ENCODE measurements at places on chromosomes 7 and 10.

GRCh38 chr10:131790021-131790420, 110.8 kb upstream of the PPP2R2D start:
- DNase-seq, result no peak

GRCh38 chr10:88810196-88810961, 7.8 kb downstream of the LIPM start:
- DNase-seq, result peak; percentile 40

- peak; percentile 81 for DNase-seq
These were observed 7.3 kb downstream of the SKIDA1 start for GRCh38 chr10:21518149-21518640.

GRCh38 chr10:17685233-17685840, 41.4 kb downstream of the STAM start:
- DNase-seq, result no peak

DNA sequence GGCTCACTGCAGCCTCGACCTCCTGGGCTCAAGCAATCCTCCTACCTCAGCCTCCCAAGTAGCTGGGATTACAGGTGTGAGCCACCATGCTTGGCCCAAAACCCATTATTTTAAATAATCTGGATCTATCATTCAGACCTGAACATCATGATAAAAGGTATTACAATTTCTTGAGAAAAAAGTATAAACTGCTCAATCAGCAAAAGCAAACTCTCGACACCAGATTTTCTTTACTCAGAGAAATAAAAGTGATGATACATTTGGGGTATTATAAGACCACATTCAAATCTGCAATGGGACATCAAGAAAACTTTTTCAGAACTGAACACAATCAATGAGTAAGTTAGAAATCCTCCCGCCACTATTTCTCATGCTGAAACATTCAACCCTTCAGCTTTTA, 41.2 kb downstream of the JMJD1C start:
- no peak for DNase-seq

DNA sequence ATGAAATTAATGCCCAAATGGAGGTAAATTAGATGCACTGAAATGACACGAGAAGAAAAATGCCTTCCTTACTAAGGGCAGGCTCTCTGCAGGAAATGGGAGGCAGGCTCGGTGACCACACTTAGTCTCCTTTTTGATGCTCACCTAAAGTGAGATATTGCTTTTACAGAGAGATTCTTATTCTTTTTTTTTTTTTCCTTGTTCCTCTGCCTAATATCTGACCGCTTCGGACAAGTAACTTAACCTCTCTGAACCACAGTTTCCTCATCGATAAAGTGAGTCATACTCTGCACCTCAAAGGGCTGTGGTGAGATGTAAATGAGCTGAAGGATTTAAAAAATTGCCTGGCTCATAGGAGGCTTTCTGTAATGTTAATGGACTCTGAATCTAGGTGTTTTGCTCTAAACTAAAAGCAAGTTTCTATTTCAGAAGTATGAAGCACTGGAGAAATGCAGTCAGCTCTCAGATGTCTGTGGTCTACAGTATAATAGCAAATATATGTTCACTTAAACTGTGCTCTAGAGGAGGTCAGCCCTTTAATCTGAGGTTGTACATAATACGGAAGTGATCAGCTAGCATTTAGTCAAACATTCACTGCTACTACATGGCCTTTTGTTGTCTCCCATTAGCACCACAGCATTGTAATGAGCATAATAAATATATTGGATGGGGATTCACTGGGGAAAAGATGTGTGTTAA, 23.2 kb downstream of the NKX2-3 start:
- no peak for DNase-seq

DNA sequence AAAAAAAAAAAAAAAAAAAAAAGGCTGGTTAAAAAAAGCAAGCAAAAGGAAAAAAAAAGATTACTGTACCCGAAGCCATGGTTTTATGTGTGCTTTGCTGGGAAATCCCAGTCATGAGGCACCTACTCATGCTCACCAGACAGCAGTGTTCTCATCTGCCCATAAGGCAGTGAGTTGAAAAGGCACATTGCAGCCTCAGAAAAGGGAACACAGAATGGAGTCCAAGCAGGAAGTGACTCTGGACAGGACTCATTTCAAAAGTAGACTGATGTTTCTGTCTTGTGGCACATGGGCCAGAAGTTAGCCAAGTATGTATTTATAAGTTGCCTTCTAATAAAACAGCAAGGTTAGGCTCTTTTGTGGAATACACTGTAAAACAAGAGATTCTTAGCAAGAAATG, 40.2 kb downstream of the PDSS1 start:
- no peak for DNase-seq

DNA sequence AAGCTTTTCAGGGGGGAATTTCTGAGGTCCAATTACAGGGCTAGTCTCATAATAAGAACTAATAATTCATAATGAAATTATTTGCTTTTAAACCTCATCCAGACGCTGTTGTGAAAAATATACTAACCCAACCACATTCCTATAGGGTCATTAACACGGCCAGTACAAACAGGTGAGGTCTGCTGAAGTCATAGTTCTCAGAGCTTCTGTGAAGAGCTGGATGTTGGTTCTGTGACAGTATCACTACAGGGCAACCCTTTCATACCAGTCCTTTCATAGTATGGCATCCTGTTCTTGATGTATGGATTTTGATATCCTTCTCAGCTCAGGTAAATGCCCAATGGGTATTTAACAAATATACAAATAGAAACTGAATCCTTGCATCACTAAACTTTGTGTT, 62.3 kb upstream of the FAM133B start:
- no peak for DNase-seq

DNA sequence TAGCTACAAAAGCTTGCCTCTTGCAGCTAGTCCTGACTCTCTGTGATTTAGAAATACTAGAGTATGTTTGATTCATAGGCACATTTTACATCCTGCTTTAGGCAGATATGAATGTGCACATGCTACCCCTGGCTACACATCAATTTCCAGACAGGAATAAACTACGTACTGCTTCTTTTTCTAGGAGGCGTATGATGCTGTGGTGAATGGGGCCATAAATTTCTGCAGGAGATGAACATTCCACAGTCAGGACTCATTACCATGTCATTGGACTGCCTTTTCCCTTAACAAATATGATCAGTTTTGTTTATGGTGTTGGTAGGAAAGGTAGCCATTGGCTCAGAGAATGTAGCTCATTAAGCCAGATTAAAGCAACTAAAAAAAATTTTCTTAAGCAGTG, 50.1 kb upstream of the IFRD1 start:
- DNase-seq, result no peak

DNA sequence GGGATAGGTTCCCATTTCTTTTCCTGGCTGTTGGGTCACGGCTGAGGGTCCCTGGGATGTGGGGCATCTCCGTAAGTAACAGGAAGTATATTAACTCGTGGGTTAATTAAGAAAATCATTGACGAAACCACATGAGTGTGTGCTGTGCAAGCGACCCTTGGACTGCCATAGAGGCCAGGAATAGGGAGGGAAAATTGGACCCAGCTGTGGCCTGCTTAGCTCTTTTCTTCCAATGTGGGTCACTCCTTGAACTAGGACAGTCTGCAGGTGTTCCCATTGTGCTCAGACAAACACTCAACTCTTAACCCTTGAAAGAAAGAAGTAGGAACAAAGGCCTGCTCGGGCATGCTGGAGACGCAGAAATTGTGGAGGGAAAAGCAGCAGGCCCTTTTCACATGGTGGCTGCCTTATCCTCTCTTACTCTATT, 25.6 kb upstream of the PLEKHA1 start:
- DNase-seq, result peak; percentile 60

- DNase-seq, result no peak
These were observed 45.5 kb downstream of the MYOF start for GRCh38 chr10:93436591-93437085.

DNA sequence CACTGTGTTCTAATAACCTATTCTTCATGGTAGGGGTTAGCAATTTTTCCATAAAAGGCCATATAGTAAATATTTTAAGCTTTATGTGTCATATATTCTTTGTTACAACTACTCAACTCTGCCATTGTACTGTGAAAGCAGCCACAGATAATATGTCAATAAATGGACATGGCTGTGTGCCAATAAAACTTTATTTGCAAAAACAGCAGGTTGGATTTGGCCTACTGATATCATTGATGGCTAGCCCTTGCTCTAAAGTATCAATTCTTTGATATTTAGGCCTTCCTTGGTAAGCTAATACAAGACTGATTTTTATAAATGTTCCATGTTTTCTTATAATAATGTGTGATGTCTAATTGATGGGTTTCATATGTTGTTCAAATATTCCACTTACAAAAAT, 77.2 kb upstream of the OPALIN start:
- no peak for DNase-seq

- no peak for DNase-seq
These were observed 669.8 kb upstream of the POT1 start for GRCh38 chr7:125599387-125599786.

GRCh38 chr10:68721673-68722335, 765 bp downstream of the CCAR1 start:
- no peak for DNase-seq

DNA sequence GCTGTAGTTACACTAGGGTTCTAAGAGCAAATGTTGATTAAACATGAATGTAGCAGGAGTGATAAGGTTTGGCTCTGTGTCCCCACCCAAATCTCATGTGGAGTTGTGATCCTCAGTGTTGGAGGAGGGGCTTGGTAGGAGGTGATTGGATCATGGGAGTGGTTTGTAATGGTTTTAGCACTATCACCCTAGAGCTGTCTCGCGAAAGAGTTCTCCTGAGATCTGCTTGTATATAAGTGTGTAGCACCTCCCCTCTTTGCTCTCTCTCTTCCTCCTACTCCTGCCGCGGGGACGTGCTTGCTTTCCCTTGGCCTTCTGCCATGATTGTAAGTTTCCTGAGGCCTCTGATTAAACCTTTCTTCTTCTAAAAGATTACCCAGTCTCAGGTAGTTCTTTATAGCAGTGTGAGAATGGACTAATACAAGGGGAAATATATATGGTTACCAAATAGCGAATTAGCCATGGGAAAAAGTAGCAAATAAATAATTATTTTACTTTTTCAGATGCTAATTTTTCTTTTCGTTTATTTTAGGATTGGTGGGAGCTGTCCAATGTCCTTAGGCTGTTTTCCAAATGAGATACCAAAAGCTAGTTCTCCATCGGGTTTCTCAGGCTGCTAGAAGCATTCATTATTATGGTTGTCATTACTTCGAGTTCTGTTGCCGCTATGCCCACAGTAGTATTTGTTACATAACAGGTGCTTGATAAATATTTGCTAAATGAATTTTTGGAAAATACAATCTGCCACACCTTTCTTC, 58.7 kb downstream of the PTEN start:
- DNase-seq, result no peak

- DNase-seq, result no peak
These were observed 818 bp downstream of the DLD start for GRCh38 chr7:107891636-107892366.

DNA sequence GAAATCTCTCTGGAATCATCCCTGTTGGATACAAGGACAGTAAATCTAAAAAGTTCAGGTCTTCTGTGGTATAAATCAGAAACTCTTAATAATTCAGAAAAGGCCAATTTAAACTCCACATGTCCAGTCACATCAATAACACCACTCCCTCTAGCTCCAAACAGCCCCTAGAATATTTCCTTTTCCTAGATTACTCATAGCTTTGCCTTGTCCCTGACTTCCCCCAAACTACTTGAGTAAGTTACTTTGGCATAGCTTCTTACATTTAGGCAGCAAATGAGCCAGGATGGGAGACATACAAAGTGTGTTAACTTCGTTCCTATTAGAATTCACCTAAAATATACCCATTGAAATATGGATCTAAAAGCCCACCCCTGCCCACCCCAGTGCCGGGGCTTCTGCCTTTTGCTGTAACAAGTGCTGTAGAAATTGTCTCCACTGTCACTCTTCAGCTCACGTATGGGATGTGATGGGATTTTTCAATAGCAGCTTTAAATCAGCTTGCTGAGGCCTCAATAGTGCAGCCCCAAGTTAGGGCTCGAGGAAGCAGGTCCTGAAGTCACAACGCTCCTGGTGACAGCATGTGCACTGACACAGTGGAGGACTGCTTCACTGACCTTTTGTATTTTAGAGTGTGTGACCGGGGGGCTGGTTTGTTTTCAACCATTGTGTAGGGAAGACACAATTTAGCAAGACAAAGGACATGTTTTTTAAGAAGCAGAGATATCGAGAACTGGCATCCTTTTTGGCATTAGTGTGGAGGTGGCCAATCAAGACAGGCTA, 218.2 kb upstream of the KMT2E start:
- no peak for DNase-seq

GRCh38 chr7:146291900-146292299, 175.3 kb downstream of the CNTNAP2 start:
- DNase-seq, result no peak

- no peak for DNase-seq
These were observed 349.0 kb downstream of the SORCS1 start for GRCh38 chr10:106815427-106816043.

DNA sequence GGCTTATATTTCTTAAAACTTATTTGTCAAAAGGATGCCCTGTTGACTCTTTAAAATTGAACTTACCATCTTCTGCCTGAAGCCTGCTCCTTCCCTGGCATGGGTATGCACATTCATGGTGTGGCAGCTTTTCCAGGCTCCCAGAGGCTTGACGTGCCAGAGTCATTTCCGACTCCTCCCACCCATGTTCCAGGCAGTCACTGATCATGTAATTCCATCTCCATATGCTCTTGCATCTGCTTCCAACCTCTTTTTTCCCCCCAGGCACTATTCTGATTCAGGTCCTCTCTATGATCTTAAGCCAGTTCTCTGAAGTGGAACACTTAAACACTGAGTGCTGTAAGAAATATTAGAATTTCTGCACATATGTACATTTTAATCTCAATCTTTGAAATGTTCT, 82.2 kb downstream of the CFAP58 start:
- no peak for DNase-seq

- DNase-seq, result peak; percentile 9
These were observed 44.5 kb upstream of the AGR3 start for GRCh38 chr7:16926283-16926682.

DNA sequence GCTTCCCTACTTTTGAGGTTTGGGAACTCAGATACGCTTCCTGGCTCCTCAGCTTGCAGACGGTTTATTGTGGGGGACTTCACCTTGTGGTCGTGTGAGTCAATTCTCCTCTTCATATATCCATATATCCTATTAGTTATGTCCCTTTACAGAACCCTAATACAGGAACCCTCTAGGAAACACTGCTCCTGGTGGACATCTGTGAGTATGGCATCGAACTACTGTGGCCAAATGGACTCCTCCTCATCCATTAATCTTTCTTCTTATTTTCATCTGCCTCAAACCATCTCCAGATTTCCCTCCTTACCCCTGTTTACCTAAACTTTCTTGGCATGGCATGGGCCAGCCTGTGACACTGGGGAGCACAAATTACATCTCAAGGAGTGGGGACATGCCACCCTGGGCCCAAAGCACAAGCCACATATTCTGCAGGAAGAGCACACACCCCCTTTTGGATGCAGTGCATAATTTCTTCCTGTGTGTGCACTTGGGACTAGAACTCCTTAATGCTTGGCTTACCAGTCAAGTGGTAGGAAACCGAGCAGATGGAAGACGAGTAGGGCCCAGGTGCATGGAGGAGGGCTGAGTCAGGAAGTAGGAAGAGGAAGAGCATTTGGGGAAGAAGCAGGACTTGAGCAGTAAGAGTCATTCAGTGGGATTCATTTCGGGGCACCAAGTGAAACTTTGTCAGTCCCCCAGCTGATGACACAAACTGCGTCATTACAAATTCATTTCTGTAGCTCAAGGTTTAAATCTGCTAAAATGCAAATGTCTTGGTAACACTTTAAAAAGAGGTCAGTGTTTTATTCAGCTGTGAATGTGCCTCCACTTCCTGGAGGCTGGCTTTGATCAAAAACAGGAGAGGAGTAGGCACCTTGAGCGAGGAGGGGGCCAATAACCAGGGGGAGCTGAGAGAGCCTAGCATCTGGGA, 80.8 kb upstream of the PLXNA4 start:
- DNase-seq, result peak; percentile 16
